A673 (cell line): ENCODE measurements at places on chromosomes 7 and 10.
A peak's percentile ranks its signal among the peaks of the same experiment; 100 is the strongest.

DNA sequence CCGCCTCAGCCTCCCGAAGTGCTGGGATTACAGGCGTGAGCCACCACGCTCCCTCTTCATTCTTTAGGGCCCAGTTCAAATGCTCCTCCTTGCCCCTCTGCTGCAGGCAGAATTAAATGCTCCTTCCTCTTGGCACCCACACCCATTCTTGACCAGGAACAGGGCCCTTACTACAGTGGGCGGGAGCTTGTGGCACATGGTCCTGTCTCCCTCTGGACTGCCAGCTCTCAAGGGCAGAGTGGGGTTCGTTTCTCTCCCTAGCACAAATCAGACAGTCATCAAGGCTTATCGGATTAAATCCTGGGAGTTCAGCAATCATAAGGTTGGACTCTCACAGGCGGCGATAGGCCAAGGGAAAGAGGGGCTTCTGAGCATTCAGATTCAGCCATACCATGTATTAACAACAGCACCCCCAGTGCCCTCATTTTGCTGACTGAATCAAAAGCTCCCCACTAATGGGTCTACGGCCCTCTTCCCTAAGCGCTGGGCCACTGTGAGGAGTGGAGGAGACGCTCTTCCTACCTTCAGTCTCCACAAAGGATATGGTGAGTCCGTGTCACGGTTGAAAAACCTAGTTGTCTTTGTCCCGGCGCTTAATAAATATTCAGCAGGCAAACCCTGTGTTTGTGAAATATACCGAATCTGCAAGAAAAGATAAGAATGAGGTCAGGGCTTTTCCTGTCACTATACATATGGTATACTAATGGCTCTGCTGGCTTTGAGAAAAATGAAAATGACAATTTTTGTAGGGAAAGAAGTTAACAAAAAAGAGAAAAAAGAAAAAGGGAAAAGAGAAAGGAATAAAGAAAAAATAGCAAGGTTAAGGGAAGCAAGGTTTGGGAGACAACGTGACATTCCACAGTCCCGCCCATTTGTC lies 107.4 kb downstream of the CLEC2L start:
- DNase-seq: no peak

DNA sequence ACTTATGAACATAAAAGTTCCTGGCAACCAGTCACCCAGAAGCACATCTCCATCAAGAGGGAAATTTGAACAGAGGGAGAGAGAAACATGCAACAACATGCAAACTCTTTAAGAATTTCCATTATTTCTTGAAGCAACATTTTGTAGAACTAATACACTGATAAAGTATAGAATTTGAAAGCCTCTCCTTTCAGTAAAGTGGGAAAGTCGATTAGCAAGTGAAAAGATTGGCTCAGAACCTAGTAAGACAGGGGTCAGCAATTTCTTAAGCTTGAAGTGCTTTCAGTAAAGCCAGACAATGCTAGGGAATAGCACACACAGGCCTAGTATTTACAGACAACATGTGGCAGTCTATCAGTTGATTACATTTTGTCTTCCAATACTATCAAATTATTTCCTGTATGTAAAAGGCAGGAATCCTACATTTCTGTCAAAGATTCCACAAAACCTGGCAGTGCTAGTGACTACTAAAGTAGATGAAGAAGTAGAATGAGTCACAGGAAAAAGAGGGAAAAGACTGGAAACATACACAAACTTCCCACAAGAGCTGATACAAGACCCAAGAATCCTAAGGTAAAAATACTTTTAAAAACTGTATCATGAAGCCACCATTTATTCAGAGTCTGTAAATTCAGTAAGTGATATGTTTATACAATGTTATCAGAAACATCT lies 25.2 kb downstream of the DNAJC1 start:
- no peak for DNase-seq

GRCh38 chr10:103666762-103667150 lies 173.3 kb downstream of the NEURL1 start:
- no peak for DNase-seq

- peak; percentile 62 for DNase-seq
These were observed 634 bp downstream of the HECW1 start for GRCh38 chr7:43112941-43113621.

- no peak for DNase-seq
These were observed 37.4 kb downstream of the TSPAN14 start for GRCh38 chr10:80491251-80492102.

GRCh38 chr7:91411060-91411459 lies 146.8 kb downstream of the FZD1 start:
- no peak for DNase-seq

DNA sequence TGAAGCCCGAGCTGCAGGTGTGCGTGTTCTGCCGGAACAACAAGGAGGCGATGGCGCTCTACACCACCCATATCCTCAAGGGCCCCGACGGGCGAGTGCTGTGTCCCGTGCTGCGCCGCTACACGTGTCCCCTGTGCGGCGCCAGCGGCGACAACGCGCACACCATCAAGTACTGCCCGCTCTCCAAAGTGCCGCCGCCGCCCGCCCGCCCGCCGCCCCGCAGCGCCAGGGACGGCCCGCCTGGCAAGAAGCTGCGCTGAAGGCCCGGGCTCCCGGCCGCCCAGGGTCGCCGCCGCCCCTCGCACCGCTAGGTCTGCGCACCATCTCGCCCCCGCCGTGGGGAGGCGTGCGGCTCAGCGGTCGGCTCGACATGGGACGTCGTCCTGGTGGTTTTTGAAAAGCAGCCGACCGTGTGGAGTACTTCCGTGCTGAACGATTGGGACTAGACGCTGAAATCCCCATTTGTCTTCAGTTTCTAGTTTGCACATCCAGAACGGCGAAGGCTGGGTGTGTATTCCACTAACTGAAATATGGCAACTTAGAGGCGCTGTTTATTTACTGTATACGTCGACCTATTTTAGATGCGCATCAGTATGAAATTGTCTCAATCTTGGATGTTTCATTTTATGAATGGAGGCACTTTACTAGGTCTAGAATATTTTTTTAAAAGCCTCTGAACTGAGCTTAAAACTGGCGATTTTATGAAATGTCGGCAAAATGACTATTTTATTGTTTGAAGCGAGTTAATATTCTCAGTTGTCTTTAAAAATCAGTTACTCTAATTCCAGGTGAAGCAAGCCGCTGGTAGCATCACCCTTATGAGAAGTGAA lies 1.1 kb downstream of the NANOS1 start:
- DNase-seq: peak; percentile 80

DNA sequence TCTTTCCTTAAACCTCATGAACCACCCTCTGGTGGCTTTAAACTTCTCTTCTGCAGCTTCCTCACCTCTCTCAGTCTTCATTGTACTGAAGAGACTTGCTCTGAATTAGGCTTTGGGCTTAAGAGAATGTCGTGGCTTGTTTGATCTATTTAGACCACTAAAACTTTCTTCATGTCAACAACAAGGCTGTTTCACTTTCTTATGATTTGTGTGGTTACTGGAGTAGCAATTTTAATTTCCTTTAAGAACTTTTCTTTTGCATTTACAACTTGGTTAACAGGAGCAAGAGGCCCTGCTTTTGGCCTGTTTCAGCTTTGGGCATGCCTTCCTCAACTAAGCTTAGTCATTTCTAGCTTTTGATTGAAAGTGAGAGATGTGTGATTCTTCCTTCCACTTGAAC lies 38.1 kb upstream of the CDHR3 start:
- no peak for DNase-seq

DNA sequence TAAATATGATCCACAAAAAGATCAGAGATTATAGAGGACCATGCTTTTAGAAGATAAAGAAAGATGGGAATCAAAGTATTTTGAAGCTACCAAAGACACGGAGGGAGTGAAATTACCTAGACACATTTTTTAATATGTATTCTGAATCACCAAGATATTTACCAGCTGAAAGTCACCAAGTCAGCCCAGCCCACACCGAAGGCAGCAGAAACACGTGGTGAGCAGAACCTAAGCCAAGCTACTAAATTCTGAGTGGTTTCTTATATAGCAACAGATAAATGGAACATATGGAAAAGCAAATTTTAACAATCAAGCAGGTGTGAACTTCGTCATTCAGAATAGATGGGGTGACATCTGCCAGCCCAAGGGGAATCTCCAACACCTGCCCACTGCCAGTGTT lies 134.7 kb upstream of the AKR1E2 start:
- no peak for DNase-seq

- no peak for DNase-seq
These were observed 1.7 kb upstream of the FAM3C start for GRCh38 chr7:121397822-121398221.

DNA sequence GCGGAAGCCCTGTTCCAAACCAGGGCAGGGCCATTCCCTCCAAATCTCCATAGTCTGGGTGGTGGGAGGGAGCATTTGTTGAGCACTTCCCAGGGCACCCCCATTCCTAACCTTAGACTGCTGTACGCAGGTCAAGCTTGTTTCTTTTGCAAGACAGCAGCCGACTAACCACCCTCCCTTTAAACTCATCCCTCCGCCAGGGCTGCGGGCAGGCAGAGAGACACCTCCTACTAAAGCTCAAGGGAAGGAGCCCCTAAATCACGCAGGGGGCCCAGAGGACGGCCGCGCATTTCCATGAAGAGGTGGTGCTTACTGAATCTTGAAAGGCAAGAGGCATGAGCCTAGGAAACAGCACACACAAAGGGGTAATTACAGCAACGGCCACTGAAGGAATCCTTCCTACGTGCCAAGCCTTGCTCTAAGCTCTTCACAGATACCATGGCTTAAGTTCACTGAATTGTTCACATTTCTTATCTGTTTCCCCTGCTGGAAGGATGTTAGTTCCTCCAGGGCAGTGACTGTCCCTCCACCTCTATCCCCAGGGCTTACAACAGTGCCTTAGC lies 90.0 kb downstream of the PROSER2 start:
- no peak for DNase-seq

DNA sequence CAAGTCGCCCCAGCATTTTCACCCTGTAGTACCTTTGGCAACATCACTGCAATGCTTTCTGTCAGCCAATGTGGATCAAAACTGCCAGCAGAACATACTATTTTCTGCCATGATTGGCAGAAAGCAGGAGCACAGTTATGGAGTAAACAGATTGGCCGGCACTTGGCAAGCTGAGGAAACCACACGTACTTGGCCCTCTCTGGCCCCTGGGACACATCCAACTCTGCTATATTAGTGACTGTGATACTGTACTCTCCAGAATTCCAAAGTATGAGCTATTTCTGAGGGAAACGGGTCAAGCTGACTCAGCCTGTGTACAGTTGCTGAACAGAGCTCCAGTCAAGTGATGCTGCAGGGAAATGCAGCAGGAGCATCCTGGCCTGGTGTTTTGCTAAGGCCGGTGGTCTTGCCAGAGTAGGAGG lies 39.8 kb upstream of the LANCL2 start:
- no peak for DNase-seq

- no peak for DNase-seq
These were observed 162.1 kb downstream of the CHN2 start for GRCh38 chr7:29356631-29357030.

DNA sequence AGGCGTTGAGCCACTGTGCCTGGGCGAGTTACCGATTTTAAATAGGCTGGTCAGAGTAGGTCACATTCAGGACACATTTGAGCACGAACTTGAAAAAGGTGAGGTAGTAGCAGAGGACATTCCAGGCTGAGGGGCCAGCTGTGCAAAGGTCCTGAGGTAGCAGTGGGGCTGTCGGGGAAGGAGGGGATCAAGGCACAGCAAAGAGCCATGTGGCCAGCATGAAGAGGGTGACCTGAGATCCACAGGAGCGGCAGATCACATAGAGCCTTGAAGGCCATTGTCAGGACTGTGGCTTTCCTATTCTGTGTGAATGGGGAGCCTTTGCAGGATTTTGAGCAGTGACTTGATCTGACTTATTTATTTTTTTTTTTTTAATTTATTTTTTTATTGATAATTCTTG lies 6.5 kb downstream of the ZAN start:
- DNase-seq: no peak

- DNase-seq: no peak
These were observed 82.7 kb upstream of the MACROH2A2 start for GRCh38 chr10:69969977-69970376.

GRCh38 chr7:1473864-1474512 lies 14.7 kb upstream of the MICALL2 start:
- peak; percentile 87 for DNase-seq

DNA sequence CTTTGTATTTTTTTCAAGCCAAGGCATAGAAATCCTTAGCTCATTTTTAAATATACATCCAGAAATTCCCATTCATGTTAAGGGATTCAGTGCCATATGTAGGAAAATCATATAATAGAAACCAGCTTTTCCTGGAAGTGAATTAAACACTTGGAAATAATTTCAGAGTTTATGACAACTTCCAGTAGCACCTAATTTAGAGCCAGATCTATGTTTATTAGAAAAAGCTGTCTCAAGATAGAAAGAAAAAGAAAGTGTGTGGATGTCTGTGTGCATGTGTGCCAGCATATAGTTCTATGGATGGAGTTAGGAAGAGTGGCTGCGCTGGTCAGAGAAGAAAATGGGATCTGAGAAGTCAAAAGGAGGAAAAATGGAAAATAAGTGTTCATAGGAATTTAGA lies 225.7 kb downstream of the DGKB start:
- no peak for DNase-seq

DNA sequence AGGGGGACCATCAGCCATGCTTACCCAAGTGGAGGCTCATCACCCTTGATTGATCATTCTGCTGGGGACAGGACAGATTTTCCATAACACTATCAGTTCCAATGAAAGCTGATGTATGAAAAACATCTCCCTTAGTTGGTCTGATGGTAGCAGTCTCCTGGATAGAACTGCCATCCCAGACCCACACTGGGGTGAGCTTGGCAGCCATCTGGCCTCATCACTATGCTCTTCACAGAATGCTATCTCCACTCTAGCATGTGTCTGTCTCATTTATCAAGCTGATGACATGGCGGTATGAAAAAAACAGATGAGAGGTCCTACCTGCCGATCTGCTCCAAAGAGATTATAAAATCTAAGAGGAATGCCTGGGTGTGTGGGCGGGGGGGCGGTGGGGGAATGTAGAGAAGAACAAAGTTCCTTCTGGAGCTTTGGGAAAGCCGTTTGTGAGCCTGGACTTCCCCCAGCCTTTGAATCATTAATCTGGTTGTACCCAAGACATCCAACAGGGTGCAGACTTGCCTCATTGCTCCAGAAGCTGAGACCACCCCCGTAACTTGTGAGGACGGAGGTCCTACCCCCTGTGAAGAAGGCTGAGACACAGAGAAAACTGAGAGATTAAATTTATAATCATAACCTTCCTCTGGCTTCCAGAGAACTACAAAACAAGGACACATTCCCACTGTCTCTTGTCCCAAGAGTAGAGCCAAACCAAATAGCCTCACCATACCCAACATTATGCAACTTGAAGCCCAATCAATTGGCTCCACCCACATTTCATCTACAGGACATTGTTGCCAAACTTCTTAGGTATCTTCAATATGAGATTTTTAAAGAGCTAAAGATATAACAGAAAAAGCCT lies 340.8 kb downstream of the KCNMA1 start:
- DNase-seq: no peak
